Right renal cortex interstitium (tissue), 3 donors: ENCODE measurements at places on chromosomes 1 and 21. TPM values are rescaled to one million over a fixed set of nuclear protein-coding genes. Genes with fewer than 3 reads are reported as not detected.

- peak; percentile 59 for DNase-seq
These were observed 11.6 kb downstream of the SCNN1D start for GRCh38 chr1:1291548-1292441.

DNA sequence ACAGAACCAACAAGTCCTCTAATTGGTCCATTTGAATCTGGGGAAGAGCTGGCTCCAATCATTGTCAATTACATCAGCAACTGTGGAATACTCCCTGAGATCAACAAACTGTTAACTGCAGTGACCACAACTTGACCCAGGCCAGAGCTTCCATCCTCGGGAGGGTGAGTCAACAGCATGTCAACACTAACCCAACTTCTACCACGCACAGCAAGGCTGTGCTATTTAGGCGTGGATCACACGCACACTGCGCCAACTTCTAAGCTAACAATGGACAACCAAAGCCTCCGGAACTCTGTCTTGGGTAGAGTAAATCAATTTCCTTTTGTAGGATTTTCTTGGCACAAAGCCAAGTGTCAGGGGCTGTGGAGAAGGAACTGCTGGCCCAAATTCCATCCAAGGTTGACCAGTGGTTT is 30.4 kb downstream of the APP start:
- no peak for DNase-seq

- DNase-seq: no peak
These were observed 74.7 kb downstream of the NTPCR start for GRCh38 chr1:233025157-233025556.

DNA sequence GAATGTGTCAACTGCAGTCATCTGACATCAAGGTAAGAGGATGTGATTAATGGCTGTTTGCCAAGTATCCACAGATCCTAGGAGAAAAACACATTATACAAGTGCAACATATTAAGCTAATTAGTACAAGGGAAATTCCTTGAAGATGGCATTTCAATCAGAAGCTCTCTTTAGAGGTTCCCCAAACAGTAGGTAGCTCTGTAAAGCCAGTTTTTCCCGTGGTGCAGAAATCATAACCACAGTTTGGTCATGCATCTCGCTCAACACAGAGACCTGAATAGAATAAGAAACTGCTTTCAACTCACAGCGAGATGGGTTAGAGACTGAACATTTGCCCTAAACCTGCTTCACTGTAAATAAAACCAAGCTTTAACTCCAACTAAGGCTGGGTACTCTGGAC is 230.5 kb upstream of the CAMK1G start:
- DNase-seq: no peak

GRCh38 chr1:176795929-176796328 is 333.0 kb downstream of the PAPPA2 start:
- DNase-seq: no peak

Gene SPRR2D
- polyA plus RNA-seq: not detected
